Stimulated activated CD8-positive, alpha-beta memory T cell treated with anti-CD3 and anti-CD28 coated beads, Interleukin-2, amount 100 ng/mL, for 1 hour (primary cell): ENCODE measurements at places on chromosomes 11 and 22.

- no peak for DNase-seq
Measured at GRCh38 chr11:125938418-125938817, 7.4 kb upstream of the VSIG10L2 start.

DNA sequence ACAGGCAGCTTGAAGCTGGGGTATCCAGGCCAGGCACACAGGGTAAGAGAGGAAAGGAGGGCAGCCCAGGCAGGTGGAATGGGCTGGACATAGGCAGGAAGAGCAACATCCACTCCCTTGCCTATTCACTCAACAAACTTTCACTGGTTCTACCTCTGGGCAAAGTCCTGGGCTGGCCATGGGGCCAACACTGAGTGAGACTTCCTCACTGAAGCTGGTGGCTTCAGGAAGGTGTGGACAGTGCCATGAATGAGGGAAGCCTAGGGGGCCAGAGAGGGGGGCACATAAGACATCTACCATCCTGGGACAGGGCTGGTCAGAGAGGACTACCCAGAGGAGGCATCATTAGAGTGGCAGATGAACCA lies 44.9 kb upstream of the TCF20 start:
- DNase-seq, result no peak

DNA sequence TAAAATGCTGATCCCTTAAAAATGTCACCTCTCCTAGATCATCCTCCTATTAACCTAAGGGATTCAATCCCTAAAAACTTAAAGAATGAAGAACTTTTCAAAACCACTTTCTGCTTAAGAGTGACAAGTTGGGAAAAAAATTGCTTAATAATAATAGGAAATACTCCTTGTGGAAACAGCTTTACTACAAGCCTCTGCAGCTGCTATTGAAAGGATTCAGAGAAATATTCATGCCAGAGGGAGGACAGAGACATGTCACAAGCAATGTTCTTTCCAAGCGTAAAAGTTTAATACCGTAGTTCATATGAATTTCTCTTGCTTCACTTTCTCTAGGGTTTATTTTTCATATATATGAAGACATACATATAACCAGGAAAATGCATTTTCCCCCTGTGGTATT lies 98.2 kb downstream of the ARHGAP20 start:
- DNase-seq, result no peak

GRCh38 chr11:121257976-121258375 lies 34.6 kb upstream of the SC5D start:
- DNase-seq, result no peak

DNA sequence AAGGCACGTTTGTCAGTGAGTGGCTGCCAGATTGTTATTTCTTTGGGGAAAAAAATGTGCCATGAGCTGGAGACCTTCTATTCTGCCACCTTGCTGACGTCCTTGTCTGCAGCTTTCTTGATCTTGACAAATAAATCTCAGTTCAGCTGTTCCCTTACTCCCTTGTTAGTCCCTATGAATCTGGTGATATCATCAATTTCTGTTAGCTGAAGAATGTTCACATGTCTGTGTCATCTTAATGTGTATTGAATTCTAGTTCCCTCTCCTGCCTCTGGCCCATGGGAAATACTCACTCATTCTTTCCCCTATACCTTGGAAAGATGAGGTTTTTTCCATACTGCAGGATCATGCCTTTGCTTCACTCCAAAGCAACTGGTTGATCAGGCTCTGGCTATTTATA lies 649.9 kb upstream of the API5 start:
- DNase-seq, result no peak

- no peak for DNase-seq
Measured at GRCh38 chr11:88327061-88327460, 10.5 kb downstream of the CTSC start.

DNA sequence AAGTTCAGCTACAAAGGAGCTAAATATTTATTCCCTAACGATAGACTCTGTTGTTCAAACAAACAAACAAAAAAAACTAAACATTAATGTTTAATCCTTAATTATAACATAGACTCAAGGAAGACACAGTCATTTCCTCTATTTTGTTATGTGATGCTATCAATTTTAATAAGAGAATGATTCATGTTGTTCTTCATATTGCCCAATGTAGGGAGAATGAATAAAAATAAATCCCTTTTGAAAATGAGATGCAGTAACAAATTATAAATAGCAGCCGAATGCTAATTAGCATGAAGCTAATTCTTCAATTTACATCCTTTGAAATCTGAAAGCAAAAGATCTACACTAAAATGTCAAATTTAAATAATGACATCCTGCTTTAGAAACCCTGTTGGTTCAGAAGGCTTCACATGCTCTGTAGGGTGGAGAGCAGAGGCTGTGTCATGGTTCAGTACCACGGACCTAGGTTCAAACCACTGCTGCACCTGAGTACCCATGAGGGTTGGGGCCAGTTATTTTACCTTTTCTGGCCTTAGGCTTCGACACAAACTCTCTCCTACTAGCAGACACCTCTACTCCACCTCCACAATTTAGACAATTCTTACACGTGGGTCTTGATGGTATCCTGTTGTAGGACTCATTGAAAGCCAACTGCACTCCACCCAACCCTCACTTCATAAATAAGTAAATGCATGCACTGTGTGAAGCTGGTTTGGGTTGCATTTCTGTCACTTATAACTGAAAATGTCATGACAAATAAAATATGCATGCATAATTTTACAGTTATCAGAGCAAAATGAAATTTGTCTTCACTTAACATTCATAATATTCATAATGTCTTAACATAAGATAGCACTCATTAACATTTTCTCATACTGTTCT lies 89.0 kb downstream of the RRAS2 start:
- DNase-seq, result no peak
